ENCODE measurements at places on chromosomes 13 and 19. TPM values are rescaled to one million over a fixed set of nuclear protein-coding genes. Genes with fewer than 3 reads are reported as not detected.

PLPPR2 gene
- total RNA-seq: 6.9 TPM

SHISA2 gene
- 1.8 TPM for total RNA-seq

SLAIN1 gene
- total RNA-seq: 3.3 TPM

KLK5 gene
- not detected for total RNA-seq

IGFLR1 gene
- 0.20 TPM for total RNA-seq

TMEM86B gene
- 0.99 TPM for total RNA-seq

ERICH6B gene
- not detected for total RNA-seq

HIPK4 gene
- total RNA-seq: under 0.01 TPM

CYP4F12 gene
- not detected for total RNA-seq

ZNF730 gene
- total RNA-seq: 1.8 TPM

CYP2A6 gene
- total RNA-seq: not detected

LRG1 gene
- total RNA-seq: 1.6 TPM

GAPDHS gene
- total RNA-seq: not detected

SHANK1 gene
- not detected for total RNA-seq
